Activated B cell treated with CpG ODN at 0.5 μM for 24 hours (primary cell): ENCODE measurements at places on chromosomes 5 and 9. TPM values are rescaled to one million over a fixed set of nuclear protein-coding genes. Genes with fewer than 3 reads are reported as not detected.

The ZNF354C gene
- total RNA-seq = 6.3 and 7.1 TPM in 2 replicates

DNA sequence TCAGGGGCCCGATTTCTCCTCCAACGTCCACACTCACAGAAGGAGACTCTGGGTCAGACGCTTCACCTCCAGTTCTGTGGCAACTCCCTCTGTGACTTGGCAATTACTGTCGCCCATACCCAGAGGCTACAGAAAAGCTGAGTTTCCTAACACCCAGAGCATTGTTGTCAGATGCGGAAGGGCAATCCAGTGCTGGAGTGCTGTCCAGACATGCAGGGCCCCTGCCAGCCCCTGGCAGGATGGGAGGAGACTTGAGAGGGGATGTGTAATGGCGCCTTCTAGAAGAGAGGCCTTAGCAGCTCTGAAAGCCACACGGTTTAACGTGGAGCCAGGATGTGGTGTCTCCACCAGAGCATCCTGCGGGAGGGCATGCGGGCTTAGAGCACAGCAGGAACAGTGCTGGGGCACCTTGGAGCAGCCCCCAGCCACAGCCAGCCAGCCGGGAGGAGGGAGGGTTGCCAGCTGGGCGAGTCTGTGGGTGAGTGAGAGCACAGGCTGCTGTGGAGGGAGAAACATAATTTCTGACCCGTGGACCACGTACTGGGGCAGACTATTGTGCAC is 139.4 kb upstream of the IRX1 start:
- H3K4me1 ChIP-seq = no peaks in the 10 kb centered on the region
- no peak overlapping the region for H3K27ac ChIP-seq
- no peak for DNase-seq
- no peak overlapping the region for H3K4me3 ChIP-seq
- no peaks in the 10 kb centered on the region for H3K27me3 ChIP-seq

The TMEM171 gene
- not detected in 2 replicates for total RNA-seq

DNA sequence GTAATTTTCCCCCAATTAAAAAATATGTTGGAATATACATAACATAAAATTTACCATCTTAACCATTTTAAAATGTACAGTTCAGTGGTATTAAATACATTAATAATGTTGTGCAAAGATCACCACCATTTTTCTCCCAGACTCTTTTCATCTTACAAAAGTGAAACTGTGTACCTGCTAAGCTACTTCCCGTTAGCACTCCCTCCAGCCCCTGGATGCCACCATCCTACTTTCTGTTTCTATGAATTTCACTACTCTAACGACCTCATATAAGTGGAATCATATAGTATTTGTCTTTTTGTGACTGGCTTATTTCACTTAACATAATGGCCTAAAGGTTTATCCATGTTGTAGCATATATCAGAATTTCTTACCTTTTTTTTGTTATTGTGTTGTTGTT is 112.9 kb downstream of the HSPA4 start:
- H3K4me3 ChIP-seq = no peak overlapping the region
- no peak overlapping the region for H3K27ac ChIP-seq
- peaks cover 4% of the 10 kb centered on the region for H3K4me1 ChIP-seq
- H3K36me3 ChIP-seq = no peaks in the 10 kb centered on the region

The OR13C2 gene
- total RNA-seq = not detected in 2 replicates

GRCh38 chr5:67289763-67290521 is 93.3 kb upstream of the CD180 start:
- no peak overlapping the region for H3K4me3 ChIP-seq
- no peak overlapping the region for H3K27ac ChIP-seq
- H3K36me3 ChIP-seq = no peaks in the 10 kb centered on the region
- no peaks in the 10 kb centered on the region for H3K27me3 ChIP-seq
- DNase-seq = no peak

GRCh38 chr5:139788294-139788910 is 7.2 kb upstream of the PSD2 start:
- no peak overlapping the region for H3K27ac ChIP-seq
- peak overlapping the region; percentile 64 for H3K4me3 ChIP-seq
- peaks cover 11% of the 10 kb centered on the region for H3K4me1 ChIP-seq
- H3K27me3 ChIP-seq = peaks cover 24% of the 10 kb centered on the region
- no peaks in the 10 kb centered on the region for H3K36me3 ChIP-seq
- DNase-seq = no peak

The ACTBL2 gene
- not detected in 2 replicates for total RNA-seq

GRCh38 chr9:131237931-131238401 is 38.3 kb downstream of the FAM78A start:
- DNase-seq = peak; percentile 58
- H3K4me1 ChIP-seq = peaks cover 17% of the 10 kb centered on the region
- H3K27ac ChIP-seq = peak overlapping the region; percentile 96
- peaks cover 29% of the 10 kb centered on the region for H3K36me3 ChIP-seq
- peak overlapping the region; percentile 87 for H3K4me3 ChIP-seq

The PTGR1 gene
- total RNA-seq = 0.24 and 0.35 TPM in 2 replicates

The UGT3A2 gene
- not detected in 2 replicates for total RNA-seq

DNA sequence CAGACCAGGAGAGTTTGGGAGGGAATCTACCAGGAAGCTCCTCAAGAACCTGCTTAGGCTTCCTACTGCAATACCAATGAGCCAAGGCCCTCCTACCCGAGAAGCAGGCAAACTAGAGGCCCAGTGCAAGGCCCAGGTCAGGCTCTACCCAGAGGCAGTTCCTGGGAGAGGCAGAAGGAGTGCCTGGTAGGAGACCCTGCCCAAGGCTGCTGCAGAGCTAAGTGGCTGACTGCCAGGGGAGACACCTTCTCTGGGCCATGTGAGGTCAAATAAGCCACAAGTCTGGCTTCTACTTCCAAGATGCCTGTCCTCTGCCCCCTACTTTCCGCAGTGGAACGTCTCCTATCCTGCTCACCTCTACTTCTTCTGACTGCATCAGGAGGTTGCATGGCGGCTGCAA is 17.8 kb downstream of the ACSL6 start:
- peaks cover 6% of the 10 kb centered on the region for H3K4me1 ChIP-seq
- no peak overlapping the region for H3K27ac ChIP-seq
- no peak overlapping the region for H3K4me3 ChIP-seq
- H3K36me3 ChIP-seq = no peaks in the 10 kb centered on the region
- peaks cover 6% of the 10 kb centered on the region for H3K27me3 ChIP-seq

- H3K4me1 ChIP-seq = peaks cover 73% of the 10 kb centered on the region
- no peak overlapping the region for H3K4me3 ChIP-seq
- DNase-seq = no peak
- H3K36me3 ChIP-seq = peaks cover 21% of the 10 kb centered on the region
- no peaks in the 10 kb centered on the region for H3K27me3 ChIP-seq
Observed at GRCh38 chr9:93456504-93456903, 3.1 kb upstream of the FAM120AOS start.

DNA sequence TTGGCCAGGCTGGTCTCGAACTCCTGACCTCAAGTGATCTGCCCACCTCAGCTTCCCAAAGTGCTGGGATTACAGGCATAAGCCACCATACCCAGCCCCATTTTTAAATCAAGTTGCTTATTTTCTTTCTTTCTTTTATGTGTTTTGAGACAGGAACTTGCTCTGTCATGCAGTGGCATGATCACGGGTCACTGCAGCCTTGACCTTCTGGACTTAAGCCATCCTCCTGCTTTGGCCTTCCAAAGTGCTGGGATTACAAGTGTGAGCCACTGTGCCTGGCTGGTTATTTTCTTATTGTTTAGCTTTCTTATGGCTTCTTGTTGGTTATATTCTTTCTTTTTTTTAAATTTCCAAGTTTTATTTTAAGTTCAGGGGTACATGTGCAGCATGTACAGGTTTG is 79.7 kb upstream of the C5orf63 start:
- H3K4me3 ChIP-seq = no peak overlapping the region
- H3K27ac ChIP-seq = no peak overlapping the region
- no peaks in the 10 kb centered on the region for H3K4me1 ChIP-seq
- H3K36me3 ChIP-seq = no peaks in the 10 kb centered on the region
- no peak for DNase-seq

GRCh38 chr5:157571357-157571827 is 4.2 kb downstream of the ADAM19 start:
- H3K36me3 ChIP-seq = peaks cover 63% of the 10 kb centered on the region
- peak overlapping the region; percentile 95 for H3K27ac ChIP-seq
- peak overlapping the region; percentile 99 for H3K4me3 ChIP-seq
- DNase-seq = peak; percentile 42
- no peaks in the 10 kb centered on the region for H3K27me3 ChIP-seq
- peaks cover 81% of the 10 kb centered on the region for H3K4me1 ChIP-seq

The MED27 gene
- total RNA-seq = 18.8 and 24.5 TPM in 2 replicates

- H3K27ac ChIP-seq = peak overlapping the region; percentile 53
- peaks cover 62% of the 10 kb centered on the region for H3K4me1 ChIP-seq
- no peaks in the 10 kb centered on the region for H3K27me3 ChIP-seq
- DNase-seq = no peak
- peak overlapping the region; percentile 7 for H3K4me3 ChIP-seq
- H3K36me3 ChIP-seq = peaks cover 21% of the 10 kb centered on the region
Observed at GRCh38 chr5:157855404-157855994, 3.4 kb downstream of the CLINT1 start.

The IFNA8 gene
- total RNA-seq = not detected in 2 replicates
